ENCODE measurements at places on chromosomes 7 and 10.
A peak's percentile ranks its signal among the peaks of the same experiment; 100 is the strongest.

DNA sequence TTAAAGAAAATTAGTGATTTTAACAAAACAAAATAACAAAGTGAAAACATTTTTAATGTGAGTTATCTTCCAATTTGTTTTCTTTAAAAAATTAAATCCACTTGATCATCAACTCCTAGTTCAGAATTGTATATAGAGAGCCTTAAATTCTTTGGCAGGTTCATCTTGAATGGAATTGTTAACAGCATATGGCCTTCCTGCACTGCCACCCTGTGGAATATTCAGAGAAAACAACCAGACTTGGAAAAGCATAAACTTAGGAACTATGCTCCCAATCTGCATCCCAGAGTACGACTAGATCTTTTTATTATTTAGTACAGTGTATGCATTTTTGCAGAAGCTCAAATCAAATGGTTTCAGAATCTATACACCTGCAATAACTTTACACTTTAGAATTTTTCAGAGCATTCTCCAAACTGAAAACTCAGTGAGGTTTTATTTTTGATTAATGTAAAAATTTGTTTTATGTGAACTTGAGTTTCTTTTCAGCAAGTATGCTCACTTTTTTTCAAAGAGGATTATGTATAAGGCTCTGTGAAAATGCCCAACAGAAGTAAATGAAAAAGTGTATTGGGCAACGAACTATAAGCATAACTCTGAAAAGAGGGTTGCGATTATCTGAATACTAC, 44.9 kb upstream of the ANK3 start:
- peak; percentile 67 for DNase-seq

DNA sequence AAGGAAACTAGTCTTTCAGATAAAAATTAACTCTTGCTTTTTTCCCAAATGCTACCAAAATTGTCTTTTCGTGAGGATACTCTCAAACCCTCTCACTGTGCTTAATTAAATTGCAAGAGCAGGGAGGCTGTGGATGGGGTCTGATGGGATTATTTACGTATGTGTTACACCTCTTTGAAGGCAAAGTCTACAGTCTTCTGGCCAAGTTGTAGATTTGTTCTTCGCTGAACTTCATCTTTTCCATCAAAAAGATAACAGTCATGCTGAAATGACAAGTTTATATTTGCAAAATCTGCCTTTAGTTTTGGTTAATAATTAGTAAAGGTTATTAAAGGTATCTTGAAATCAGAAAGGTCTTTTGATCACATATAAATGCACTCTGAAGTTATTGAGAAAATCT, 22.7 kb downstream of the A1CF start:
- no peak for DNase-seq

DNA sequence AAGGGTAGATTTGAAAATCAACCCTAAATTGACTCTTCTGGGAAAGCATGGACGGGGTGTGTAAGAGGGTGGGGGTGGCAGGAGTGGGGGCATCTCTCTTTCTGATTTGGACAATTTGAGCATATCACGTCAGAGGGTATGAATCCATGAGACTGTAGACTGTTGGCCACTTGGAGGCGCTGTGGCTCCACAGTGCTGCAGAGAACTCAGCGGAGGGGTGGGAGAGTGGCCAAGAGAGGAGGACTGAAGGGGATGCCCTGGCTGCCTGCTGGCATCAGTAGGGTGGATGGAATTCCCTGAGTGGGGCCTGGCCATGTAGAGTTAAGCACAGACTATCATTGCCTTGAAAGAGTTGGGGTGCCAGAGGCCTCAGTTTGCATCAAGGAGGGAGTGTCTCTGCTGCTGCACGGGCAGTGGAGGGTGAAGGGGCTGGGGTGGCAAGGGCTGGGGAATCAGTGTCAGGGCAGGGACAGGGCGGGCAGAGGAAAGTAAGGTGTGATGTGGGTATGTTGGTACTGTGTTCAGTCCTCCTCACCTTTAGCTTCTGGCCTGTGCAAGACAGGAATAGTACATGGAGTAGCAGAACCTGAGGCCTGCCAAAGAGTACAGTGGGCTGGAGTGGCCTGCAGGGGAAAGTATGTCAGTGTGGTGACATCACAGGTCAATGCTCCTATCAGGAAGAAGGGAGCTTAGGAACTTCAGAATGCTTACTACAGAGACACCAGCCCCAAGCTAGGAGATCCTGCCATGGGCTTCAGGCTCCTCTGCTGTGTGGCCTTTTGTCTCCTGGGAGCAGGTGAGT, 133.5 kb upstream of the PRSS58 start:
- DNase-seq, result peak; percentile 79

DNA sequence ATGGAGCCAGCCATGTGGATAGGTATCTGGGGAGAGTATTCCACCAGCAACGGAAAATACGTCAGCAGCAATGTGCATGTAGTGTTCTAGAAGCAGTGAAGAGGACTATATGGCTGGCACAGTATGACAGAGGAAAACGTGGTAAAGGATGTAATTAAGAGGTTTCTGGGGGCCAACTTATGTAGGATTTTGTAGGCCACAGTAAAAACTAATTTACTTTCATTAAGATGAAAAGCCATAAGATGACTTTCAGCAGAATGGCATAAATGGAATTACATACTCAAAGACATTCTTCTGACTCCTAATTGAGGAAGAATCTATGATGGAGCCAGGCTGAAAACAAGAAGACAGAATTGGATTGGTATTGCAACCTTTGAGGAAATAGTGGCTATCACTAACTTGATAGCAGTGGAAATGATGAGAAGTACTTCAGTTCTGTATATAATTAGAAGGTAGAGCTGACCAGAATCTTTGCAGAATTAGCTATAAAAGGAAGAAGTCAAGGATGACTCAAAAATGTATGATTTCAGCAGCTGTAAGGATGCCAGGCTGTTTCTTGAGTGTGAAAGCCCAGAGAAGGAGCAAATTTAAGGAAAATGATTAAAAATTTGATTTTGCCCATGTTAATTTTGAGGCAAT, 156.7 kb downstream of the MBL2 start:
- no peak for DNase-seq

- no peak for DNase-seq
Measured at GRCh38 chr10:102791754-102792395, 45.3 kb downstream of the CYP17A1 start.

Data from hematopoietic multipotent progenitor cell treated with erythropoietin and hydrocortisone succinate and interleukin-3 and kit ligand, for 4 days (in vitro differentiated cells).